Hepatocyte (in vitro differentiated cells): ENCODE measurements at places on chromosomes 1 and 21.

- no peaks in the 10 kb centered on the region for H3K4me1 ChIP-seq
- H3K4me3 ChIP-seq: no peak overlapping the region
- no peak overlapping the region for H3K27ac ChIP-seq
These were observed 1107.5 kb upstream of the B3GALT2 start for GRCh38 chr1:194293851-194294405.

DNA sequence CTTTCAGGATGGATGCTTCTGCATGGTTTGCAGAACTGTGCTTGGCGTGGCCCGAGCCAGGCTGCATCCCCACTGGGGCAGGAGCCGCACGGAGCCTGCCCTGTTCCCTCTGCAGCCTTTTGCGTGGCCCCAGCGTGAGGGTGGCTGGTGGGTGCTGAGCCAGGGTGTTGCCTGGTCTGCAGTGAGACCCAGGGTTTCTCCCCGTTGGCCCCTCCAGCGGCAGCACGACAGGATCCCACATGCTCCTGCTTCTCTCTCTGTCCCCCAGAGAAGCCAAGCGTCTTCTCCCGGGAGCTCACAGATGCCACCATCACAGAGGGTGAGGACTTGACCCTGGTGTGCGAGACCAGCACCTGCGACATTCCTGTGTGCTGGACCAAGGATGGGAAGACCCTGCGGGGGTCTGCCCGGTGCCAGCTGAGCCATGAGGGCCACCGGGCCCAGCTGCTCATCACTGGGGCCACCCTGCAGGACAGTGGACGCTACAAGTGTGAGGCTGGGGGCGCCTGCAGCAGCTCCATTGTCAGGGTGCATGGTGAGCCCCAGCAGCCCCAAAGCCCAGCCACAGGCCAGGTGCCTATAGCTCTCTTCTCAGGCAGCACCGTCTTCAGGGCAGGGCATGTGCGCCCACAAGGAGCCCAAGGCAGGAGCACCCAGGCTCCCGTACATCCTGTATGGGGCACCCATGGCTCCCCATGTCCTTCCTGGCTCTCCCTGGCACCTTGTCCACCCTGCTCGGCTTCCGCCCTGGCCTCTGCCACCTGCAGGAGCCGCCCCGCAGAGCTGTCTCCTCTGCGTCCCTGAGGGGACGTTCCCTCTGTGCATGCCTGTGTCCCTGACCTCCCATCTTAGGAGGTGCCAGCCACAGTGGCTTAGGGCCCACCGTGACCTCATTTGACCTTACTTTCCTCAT is 78.9 kb downstream of the OBSCN start:
- no peaks in the 10 kb centered on the region for H3K4me1 ChIP-seq
- no peak for DNase-seq
- no peak overlapping the region for H3K27ac ChIP-seq
- H3K36me3 ChIP-seq: no peaks in the 10 kb centered on the region
- no peaks in the 10 kb centered on the region for H3K27me3 ChIP-seq

GRCh38 chr1:172653015-172653709 is 5.7 kb upstream of the FASLG start:
- H3K4me3 ChIP-seq: no peak overlapping the region
- no peak for DNase-seq
- no peak overlapping the region for H3K27ac ChIP-seq
- no peaks in the 10 kb centered on the region for H3K4me1 ChIP-seq

- no peak overlapping the region for H3K4me3 ChIP-seq
- DNase-seq: no peak
- H3K27me3 ChIP-seq: no peaks in the 10 kb centered on the region
- H3K27ac ChIP-seq: peak overlapping the region; percentile 98
These were observed 10.3 kb downstream of the LMNA start for GRCh38 chr1:156124557-156125483.

DNA sequence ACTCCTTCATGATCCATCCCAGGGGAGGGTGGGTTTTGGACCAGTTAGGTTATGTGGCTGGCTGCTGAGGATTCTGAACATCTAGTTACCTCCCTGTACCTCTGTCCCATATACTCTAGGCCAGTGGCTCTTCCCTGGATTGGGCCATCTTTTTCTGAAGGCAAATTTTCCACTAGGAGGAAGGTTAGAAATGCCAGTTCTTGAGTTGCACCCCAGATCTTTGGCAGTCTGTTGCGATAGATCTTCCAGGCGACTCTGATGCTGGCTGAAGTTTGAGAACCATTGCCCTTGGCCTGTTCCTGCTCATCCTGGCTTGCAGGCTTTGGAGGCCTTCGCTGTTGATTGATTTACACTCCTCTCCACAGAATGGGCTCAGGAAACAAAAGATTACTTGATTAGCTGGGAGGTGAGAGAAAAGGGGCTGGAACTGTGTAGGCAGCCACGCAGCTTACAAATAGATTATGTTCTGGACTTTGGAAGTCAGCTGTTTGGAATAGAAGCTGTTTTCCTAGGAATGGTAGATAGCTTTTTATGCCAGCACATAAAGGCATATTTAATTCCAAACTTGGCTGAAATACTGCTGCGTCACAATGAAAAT is 110.1 kb downstream of the MRPS6 start:
- H3K4me1 ChIP-seq: peaks cover 5% of the 10 kb centered on the region
- no peaks in the 10 kb centered on the region for H3K36me3 ChIP-seq
- no peak overlapping the region for H3K4me3 ChIP-seq
- H3K27ac ChIP-seq: no peak overlapping the region
- no peaks in the 10 kb centered on the region for H3K27me3 ChIP-seq
- no peak for DNase-seq

- H3K36me3 ChIP-seq: no peaks in the 10 kb centered on the region
- no peaks in the 10 kb centered on the region for H3K27me3 ChIP-seq
- no peak for DNase-seq
- H3K4me3 ChIP-seq: peak overlapping the region; percentile 26
- H3K4me1 ChIP-seq: peaks cover 31% of the 10 kb centered on the region
These were observed 312 bp downstream of the KIAA2013 start for GRCh38 chr1:11925938-11926292.

- no peak overlapping the region for H3K4me3 ChIP-seq
- H3K27ac ChIP-seq: no peak overlapping the region
- no peak for DNase-seq
- no peaks in the 10 kb centered on the region for H3K27me3 ChIP-seq
- H3K4me1 ChIP-seq: peaks cover 12% of the 10 kb centered on the region
These were observed 29.9 kb downstream of the TTF2 start for GRCh38 chr1:117089996-117090395.

DNA sequence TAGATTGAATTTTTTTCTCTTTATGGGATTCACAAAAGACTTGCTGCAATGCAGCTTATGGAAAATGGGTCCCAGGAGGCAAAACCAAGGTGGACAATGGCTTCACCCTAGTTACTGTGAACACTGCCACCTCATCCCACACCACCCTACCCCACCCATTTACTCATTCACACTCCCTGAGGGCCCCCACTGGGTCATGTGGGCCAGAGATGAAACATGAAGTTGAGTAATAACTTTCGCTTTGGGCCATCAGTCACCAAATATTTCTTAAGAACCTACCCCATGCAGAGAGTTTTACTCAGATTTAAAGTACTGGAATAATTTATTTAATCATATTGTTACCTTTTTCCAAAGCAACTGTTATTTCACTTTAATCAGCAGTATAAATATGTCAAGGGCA is 191.8 kb downstream of the TPR start:
- no peaks in the 10 kb centered on the region for H3K27me3 ChIP-seq
- no peaks in the 10 kb centered on the region for H3K36me3 ChIP-seq
- no peak overlapping the region for H3K27ac ChIP-seq
- H3K4me3 ChIP-seq: no peak overlapping the region

GRCh38 chr1:206467915-206468314 is 2.4 kb upstream of the IKBKE start:
- H3K4me1 ChIP-seq: peaks cover 11% of the 10 kb centered on the region
- no peaks in the 10 kb centered on the region for H3K36me3 ChIP-seq
- H3K4me3 ChIP-seq: no peak overlapping the region
- no peak overlapping the region for H3K27ac ChIP-seq
- no peak for DNase-seq
- no peaks in the 10 kb centered on the region for H3K27me3 ChIP-seq

- peaks cover 3% of the 10 kb centered on the region for H3K4me1 ChIP-seq
- H3K27ac ChIP-seq: peak overlapping the region; percentile 77
- no peaks in the 10 kb centered on the region for H3K36me3 ChIP-seq
- peak; percentile 69 for DNase-seq
These were observed 594.6 kb upstream of the ZP4 start for GRCh38 chr1:238485057-238485911.

- no peak for DNase-seq
- no peak overlapping the region for H3K27ac ChIP-seq
- no peak overlapping the region for H3K4me3 ChIP-seq
- H3K4me1 ChIP-seq: peaks cover 15% of the 10 kb centered on the region
- H3K27me3 ChIP-seq: no peaks in the 10 kb centered on the region
- no peaks in the 10 kb centered on the region for H3K36me3 ChIP-seq
These were observed 382.5 kb upstream of the VAMP3 start for GRCh38 chr1:7388488-7389185.

DNA sequence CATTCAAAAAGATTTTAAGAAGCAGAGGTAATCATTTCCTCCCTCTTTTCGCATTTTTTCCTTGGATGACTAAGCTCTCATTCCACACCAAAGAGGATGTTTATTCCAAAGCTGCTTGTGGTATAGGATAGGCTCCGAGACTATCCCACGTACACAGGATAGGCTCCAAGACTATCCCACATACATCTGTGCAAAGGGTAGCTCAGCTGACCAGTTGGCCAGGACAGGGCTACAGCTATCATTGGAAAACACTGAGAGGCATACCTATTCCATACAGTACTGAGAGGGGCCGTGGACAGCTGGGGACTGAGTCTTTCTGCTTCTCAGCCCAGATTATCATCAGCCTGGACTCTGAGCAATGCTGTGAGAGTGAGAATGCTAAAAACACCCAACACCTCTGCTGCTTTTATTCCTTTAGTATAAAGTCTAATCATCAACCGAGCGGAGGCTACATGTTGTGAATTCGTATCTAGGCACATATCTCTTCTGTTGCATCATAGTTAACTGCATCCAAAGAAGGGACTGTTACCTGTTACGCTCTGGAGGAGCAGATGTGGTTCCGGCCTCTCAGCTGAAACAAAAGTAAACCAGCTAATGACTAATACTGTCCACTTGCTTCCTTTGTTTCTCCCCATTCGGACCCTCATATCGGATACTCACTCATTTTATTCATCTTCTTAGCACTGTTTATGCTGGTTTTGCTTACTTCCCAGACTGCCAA is 141.0 kb downstream of the TNFSF18 start:
- no peaks in the 10 kb centered on the region for H3K4me1 ChIP-seq
- no peak overlapping the region for H3K27ac ChIP-seq
- no peaks in the 10 kb centered on the region for H3K36me3 ChIP-seq

DNA sequence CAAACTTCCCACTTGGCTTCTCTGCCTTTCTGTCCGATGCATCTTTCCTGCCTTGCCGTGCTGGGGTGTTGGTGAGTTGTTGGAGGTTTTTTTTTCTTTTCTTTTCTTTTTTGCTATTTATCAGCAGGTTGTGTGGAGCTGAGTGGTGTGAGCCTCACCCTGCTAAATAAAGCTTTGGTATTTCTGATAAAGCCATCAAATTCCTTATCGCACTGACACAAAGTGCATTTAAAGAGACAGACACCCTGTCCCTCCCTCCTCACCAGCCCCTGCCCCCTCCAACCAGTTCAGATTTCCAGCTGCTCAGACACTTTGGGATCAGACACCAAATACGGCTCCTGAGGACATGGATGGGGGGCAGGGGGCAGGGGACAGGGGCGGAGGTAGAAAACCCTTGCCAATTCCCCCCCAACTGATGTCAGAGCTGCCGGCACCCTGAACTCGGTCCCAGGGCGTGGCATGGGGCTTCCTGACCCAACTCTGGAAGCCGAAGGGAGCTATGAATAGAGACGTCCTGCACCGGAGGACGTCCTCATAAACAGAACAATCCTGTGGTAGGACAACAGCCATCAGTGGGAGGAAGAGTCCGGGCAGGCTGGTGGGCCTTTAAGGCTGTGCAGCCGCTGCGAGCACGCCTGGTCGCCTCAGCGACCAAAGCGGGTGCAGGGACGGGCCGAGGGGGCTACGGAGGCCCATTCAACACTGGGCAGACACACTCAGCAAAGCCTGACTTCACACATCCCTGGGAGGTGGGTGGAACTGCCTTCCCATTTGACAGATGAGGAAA is 79.0 kb downstream of the CASZ1 start:
- H3K4me3 ChIP-seq: no peak overlapping the region
- no peaks in the 10 kb centered on the region for H3K27me3 ChIP-seq
- no peak overlapping the region for H3K27ac ChIP-seq
- no peaks in the 10 kb centered on the region for H3K36me3 ChIP-seq

DNA sequence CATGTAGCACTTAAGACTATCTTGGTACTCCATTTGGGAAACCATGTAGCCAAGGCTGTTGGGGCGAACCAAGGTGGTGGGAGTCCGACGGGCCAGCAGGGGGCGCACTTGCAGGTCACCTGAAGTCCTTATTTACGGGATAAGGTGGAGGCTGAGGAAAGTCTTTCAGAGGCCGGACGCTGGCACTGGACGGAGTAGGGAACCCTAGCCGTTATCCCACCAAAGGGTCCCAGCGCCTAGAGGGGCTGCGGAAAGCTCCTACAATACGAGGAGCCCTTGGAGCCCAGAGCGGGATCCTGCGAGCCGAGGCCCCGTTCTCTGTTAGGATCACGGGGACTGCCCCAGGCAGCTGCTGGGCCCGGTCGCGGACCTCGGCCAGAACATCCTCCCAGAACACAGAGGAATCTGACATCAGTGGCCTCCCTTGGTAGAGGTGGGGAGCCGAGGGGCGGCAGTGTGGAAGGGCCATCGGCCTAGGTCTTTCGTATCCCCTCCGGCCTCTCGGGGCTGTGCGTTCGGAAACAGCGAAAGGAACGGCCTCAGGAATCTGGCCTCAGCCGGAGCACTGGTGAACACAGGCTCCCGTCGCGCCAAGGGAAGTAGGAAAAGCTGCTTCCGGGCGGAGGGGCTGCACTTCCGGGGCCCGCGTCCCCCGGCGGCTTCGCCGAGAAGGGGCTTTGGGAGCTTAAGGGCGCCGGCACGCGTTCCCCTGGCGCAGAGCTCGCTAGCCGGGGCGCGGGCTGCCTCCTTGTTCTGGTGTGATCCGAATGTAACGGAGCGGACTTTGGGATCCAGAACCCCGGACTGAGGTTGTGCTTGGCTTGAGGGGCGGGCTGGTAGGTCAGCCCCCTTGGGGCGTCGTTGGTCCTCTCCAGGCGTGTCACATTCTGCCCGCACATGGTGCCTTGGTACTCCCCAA is 29.9 kb upstream of the RPTN start:
- DNase-seq: no peak
- no peak overlapping the region for H3K4me3 ChIP-seq
- no peaks in the 10 kb centered on the region for H3K36me3 ChIP-seq
- no peak overlapping the region for H3K27ac ChIP-seq
- no peaks in the 10 kb centered on the region for H3K27me3 ChIP-seq

DNA sequence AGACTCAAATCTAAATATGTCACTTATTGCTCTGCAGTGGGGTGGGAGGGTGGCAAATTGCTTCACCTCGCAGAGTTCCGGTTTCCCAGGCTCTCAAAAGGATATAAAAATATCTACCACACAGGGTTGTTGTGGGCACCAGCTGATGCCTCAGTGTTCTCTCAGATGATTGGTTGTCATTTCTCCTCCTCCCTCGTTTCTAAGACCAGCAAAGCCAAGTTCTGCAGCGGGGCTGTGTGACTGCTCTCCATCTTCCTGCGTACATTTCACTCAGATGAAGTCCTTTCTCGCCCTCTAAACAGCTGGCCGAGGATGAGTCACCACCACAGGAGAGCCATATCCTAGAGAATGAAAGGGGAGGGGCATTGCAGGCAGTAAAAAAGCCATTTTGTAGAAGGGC is 35.0 kb upstream of the VWA5B1 start:
- peaks cover 12% of the 10 kb centered on the region for H3K4me1 ChIP-seq
- H3K27me3 ChIP-seq: no peaks in the 10 kb centered on the region
- no peaks in the 10 kb centered on the region for H3K36me3 ChIP-seq
- H3K27ac ChIP-seq: peak overlapping the region; percentile 46

GRCh38 chr1:28147264-28148094 is 29.0 kb downstream of the PTAFR start:
- no peak overlapping the region for H3K27ac ChIP-seq
- H3K36me3 ChIP-seq: no peaks in the 10 kb centered on the region
- H3K4me1 ChIP-seq: no peaks in the 10 kb centered on the region
- H3K4me3 ChIP-seq: no peak overlapping the region
- H3K27me3 ChIP-seq: no peaks in the 10 kb centered on the region
